ENCODE measurements at places on chromosomes 4 and X.

GRCh38 chrX:137198040-137198439, 164.2 kb upstream of the GPR101 start:
- DNase-seq = no peak

GRCh38 chr4:2860391-2861348, 17.0 kb downstream of the ADD1 start:
- no peak for DNase-seq

- DNase-seq = peak; percentile 26
Measured at GRCh38 chrX:110795645-110796406, at the start of gene CHRDL1. CHRDL1 (minus strand) TSS chrX:110795817; CDS start chrX:110792181, 3,636 bp downstream.

GRCh38 chr4:173161311-173161710, 7.3 kb upstream of the GALNT7 start:
- DNase-seq = no peak
